ENCODE measurements at places on chromosomes 12 and 14.

- DNase-seq, result no peak
Measured at GRCh38 chr12:91722072-91722471, 423.6 kb downstream of the BTG1 start.

GRCh38 chr12:30646821-30647220 lies 48.8 kb downstream of the IPO8 start:
- DNase-seq, result no peak

DNA sequence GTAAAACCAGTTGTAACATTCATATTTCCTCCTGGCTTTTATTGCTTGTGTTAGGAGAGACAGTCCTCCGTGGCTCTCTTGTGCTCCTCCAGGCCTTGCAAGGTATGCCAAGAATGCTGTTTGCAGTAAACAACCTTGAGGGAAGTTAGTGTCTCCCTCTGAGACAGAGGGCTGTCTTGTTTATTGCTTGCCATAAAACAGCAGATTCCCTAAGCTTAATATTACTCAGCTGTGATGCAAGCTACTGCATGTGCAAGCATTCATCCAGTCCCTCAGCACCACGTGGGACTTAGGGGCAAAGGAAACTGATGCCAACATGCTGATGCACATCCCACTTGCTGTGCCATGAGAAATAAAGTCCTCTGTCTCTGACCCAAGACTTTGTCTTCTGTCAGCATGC lies 6.6 kb downstream of the POMT2 start:
- DNase-seq, result no peak

DNA sequence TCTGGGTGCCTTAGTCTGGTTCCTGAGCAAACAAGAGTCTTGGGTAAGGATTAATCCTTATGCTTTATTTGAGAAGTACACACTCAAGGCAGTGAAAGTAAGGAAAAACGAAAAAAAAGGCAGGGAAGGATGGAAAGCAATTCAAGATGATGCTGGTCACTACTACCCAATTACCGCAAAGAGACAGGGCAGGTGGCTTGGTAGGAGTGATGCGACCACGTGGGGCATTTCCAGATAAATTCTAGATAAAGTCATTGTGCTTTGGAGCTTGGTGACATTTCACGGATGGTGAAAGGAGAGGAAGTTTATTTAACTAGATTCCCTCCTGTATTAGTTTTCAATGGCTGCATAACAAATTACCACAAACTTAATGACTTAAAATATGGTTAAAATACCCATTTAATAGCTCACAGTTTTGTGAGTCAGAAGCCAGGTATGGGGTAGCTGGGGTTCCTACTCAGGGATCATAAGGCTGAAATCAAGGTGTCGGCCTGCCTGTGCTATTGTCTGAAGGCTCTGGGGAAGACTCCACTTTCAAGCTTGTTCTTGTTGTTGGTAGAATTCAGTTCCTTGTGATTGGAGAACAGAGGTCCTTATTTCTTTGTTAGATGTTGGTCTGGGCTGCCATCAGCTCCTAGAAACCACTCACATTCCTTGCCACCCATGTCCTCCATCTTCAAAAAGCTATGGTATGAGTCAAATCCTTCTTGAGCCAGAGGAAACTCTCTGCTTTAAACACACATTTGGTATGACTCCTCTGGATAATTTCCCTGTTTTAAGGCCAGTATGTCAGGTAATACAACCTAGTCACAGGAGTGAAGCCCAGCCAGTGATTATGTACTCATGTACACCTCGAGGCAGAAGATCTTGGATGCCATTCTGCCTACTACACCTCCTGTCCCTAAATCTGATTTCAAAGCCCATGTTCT lies 5.6 kb upstream of the HMGA2 start:
- no peak for DNase-seq

DNA sequence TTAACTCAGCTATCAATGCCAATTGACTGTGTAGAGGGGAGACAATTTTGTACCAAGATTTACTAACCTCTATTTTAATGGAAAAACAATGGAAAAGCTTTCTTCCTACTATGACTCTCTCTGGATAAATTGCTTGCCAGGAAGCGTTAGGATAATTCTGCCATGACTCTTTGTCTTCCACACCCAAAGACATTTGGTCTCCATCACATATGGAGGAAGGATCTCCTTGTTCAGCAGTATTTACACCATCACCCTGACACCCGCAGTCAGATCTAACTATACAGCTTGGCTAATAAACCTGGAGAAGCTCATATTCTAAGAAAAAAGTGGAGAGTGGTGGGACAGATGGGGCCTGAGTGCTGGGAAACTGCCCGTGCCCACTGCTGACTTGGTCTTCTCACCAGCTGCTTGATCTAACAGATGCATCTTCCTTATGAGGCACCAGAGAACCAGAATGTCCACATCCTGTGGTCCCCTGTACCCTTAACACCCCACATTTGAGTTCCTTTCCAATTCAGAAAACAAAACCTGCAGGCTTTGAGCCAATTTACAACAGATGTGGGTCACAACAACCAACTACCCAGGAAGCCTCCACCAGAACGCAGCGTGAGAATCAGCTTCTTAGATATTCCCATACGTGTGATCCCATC lies 154.0 kb downstream of the DAD1 start:
- DNase-seq, result no peak

- DNase-seq, result no peak
Measured at GRCh38 chr14:72732022-72732780, 161.7 kb downstream of the DPF3 start.

- no peak for DNase-seq
Measured at GRCh38 chr14:50031602-50032313, 84.6 kb downstream of the VCPKMT start.

DNA sequence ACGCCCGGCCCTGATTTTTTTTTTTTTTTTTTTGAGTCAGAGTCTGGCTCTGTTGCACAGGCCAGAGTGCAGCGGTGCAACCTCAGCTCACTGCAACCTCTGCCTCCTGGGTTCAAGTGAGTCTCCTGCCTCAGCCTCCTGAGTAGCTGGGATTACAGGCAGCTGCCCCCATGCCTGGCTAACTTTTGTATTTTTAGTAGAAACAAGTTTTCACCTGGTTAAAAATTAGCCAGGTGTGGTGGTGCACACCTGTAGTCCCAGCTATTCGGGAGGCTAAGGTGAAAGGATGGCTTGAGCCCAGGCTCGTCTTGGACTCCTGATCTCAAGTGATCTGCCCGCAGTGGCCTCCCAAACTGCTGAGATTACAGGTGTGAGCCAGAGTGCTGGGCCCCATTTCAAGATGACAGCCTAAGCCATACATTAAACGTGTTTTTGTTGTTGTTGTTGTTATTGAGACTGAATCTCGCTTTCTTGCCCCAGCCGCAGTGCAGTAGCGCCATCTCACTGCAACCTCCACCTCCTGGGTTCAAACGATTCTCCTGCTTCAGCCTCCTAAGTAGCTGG lies 42.7 kb upstream of the EAPP start:
- DNase-seq, result no peak

- DNase-seq, result no peak
Measured at GRCh38 chr12:115712676-115713075, 564.8 kb downstream of the MED13L start.

DNA sequence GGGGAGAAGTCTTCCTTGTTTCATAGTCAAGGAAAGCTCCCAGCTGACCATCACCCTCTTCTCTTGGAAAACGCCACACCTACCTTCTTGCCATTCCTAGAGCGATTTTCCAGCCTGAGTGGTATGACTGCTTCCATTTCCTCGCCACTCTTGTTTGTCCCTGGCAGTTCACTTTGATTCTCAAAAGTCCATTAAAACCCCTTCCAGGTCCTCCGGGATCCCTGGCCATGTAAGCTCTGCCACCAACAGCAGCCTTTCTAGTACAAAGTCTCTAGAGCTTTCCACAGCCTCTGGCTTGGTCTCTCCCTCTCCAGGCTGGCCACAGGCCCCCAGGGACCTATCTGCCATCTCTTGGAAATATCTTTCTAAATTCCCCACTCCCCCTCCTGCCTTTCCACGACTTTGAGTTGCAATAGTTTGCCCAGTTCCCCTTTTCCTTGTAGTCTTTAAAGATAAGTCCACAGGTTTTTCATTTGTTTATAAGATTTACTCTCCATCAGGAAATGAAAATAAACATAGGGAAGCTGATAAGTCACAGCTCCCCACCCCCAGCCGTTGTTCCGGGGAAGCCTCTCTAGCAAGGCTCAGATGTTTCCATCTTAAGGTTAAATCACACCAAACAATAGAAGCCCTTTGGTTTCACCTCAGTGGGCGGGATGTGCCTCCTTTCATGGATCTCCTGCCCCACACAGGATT lies 42.9 kb upstream of the SINHCAF start:
- no peak for DNase-seq

DNA sequence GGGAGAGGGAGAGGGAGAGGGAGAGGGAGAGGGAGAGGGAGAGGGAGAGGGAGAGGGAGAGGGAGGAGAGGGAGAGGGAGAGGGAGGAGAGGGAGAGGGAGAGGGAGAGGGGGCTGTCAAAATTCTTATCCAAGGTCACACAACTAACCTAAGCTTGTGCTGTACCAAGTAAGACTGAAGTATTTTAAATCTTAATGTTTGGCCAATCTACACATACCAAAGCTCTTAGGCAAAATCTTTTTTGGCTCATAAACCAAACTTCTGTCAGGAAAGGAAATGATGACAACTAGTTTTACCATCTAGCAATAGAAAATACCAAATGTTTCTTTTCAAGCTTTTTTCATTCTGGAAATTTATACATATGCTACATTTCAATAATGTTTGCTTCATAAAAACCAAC lies 33.8 kb downstream of the CCDC38 start:
- no peak for DNase-seq
